Caco-2 (cell line): ENCODE measurements at places on chromosomes 12 and 14. TPM values are rescaled to one million over a fixed set of nuclear protein-coding genes. Genes with fewer than 3 reads are reported as not detected.
A peak's percentile ranks its signal among the peaks of the same experiment; 100 is the strongest.

DNA sequence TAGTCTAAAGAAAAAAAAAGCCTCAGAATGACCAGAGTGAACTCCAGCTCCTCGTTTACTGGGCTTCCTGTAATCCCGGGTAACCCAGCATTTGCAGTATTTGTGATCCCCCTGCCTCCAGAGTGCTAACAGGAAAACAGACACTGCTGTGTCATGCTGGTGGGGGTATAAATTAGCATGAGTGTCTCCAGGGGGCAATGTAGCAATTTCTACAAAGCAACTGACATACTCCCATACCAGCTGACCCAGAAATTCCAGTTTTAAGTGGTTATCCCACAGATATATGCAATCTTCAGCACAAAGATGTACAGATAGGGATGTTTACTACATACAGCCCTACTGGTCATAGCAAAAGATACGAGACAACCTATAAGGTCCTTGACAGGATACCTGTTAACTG is 18.8 kb downstream of the TTC7B start:
- H3K27me3 ChIP-seq, result no peaks in the 10 kb centered on the region
- no peak overlapping the region for H3K4me3 ChIP-seq
- no peaks in the 10 kb centered on the region for H3K36me3 ChIP-seq
- H3K4me1 ChIP-seq, result peaks cover 9% of the 10 kb centered on the region; the same call in 1 of the 2 replicates
- H3K27ac ChIP-seq, result no peak overlapping the region

DNA sequence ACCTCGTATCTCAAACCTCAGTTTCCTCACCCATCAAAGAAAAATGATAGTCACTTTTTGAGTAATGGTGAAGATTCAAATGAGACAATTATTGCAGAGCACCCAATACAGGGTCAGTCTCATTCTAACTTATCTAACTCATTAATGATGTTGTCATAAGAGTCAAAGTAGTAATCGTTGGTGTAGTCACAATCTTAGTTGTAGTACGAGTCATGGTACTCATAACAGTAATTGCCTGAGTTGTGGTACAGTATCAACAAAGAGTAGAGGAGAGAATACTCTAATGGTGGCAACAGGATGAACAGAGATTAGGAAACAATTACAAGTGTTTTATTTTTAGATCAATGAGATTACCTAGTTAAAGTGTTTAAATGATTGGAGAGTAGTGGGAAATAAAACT is 93.6 kb upstream of the TMTC2 start:
- H3K4me1 ChIP-seq, result no peaks in the 10 kb centered on the region
- H3K27me3 ChIP-seq, result no peaks in the 10 kb centered on the region
- H3K36me3 ChIP-seq, result no peaks in the 10 kb centered on the region
- H3K27ac ChIP-seq, result no peak overlapping the region
- no peak for DNase-seq

The MSI1 gene
- 21.7 and 24.8 TPM in 2 replicates for total RNA-seq

DNA sequence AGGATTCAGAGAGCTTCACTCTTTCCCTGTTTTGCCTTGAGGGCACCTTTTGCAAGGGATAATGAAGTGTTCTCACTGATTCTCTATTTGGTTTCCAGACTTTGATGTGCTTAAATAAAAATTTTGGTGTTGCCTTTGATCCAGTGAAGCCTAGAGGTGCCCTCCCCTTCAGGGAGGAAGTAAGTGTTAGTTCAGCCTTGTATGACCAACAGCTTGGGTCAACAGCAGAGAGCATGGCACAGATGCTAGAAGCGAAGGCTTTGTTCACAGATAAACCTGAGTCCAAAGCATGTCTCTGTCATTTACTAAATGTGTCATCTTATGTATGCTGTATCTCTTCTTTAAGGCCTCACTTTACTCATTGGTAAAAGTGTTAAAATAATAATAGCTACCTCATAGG is 52.8 kb upstream of the STXBP6 start:
- DNase-seq, result no peak
- no peaks in the 10 kb centered on the region for H3K27me3 ChIP-seq
- no peaks in the 10 kb centered on the region for H3K36me3 ChIP-seq
- no peak overlapping the region for H3K27ac ChIP-seq
- no peaks in the 10 kb centered on the region for H3K4me1 ChIP-seq
- no peak overlapping the region for H3K4me3 ChIP-seq

The C1S gene
- 5.3 and 6.1 TPM in 2 replicates for total RNA-seq

GRCh38 chr14:68104518-68104917 is 284.9 kb downstream of the RAD51B start:
- DNase-seq, result no peak
- no peak overlapping the region for H3K27ac ChIP-seq
- no peaks in the 10 kb centered on the region for H3K27me3 ChIP-seq
- no peaks in the 10 kb centered on the region for H3K36me3 ChIP-seq
- no peaks in the 10 kb centered on the region for H3K4me1 ChIP-seq
- no peak overlapping the region for H3K4me3 ChIP-seq

The TAS2R10 gene
- 0.29 and 0.30 TPM in 2 replicates for total RNA-seq

- H3K4me3 ChIP-seq, result no peak overlapping the region
- H3K4me1 ChIP-seq, result no peaks in the 10 kb centered on the region
- H3K36me3 ChIP-seq, result no peaks in the 10 kb centered on the region
- no peak for DNase-seq
- H3K27me3 ChIP-seq, result no peaks in the 10 kb centered on the region
These were observed 17.0 kb downstream of the NCOR2 start for GRCh38 chr12:124550123-124551089.

GRCh38 chr12:104643819-104644669 is 187.3 kb downstream of the CHST11 start:
- H3K4me3 ChIP-seq, result no peak overlapping the region
- H3K27me3 ChIP-seq, result no peaks in the 10 kb centered on the region
- H3K27ac ChIP-seq, result no peak overlapping the region
- DNase-seq, result no peak
- H3K4me1 ChIP-seq, result no peaks in the 10 kb centered on the region
- no peaks in the 10 kb centered on the region; the same call in 1 of the 2 replicates for H3K36me3 ChIP-seq

The MYH6 gene
- total RNA-seq, result not detected in 2 replicates

DNA sequence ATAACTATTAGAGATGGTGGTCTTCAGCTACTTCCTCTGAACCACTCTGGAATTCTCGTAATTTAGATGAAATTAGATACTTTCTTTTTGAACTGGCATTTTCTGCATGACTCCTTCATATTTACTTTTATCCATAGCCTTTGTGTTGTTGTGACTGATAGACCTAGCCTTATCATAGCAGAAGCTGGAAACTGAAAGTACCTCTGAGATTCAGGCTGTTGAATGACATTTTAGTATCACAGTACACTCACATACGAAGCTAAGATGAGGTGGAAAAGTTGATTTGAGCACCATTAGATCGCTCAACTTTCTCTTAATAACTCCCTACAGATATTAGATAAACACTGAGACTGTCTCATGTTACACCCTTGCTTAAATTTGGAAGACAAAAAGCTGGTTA is 525.1 kb upstream of the FBXO33 start:
- H3K36me3 ChIP-seq, result no peaks in the 10 kb centered on the region
- H3K27me3 ChIP-seq, result no peaks in the 10 kb centered on the region
- H3K4me1 ChIP-seq, result no peaks in the 10 kb centered on the region
- no peak for DNase-seq
- no peak overlapping the region for H3K27ac ChIP-seq

The STON2 gene
- 37.1 and 43.5 TPM in 2 replicates for total RNA-seq

The CLEC2B gene
- total RNA-seq, result not detected in 2 replicates

The TSPAN8 gene
- total RNA-seq, result 86.4 and 99.9 TPM in 2 replicates

GRCh38 chr12:12883369-12884001 is 7.9 kb upstream of the GPRC5A start:
- H3K27ac ChIP-seq, result peak overlapping the region; percentile 88
- H3K4me1 ChIP-seq, result peaks cover 61% of the 10 kb centered on the region
- DNase-seq, result peak; percentile 90
- H3K36me3 ChIP-seq, result no peaks in the 10 kb centered on the region

DNA sequence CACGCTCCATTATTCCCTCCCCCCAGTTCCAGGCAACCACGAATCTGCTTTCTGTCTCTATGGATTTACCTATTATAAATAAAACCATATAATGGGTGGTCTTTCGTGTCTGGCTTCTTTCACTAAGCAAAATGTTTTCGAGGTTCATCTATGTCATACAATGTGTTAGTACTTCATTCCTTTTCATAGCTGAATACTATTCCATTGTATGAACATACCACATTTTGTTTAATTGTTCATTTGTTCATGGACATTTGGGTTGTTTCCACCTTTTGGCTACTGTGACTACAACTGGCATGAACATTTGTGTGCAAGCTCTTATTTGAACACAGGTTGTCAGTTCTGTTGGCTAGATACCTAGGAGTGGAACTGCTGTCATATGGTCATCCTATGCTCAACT is 12.9 kb upstream of the PAPOLA start:
- H3K27me3 ChIP-seq, result no peaks in the 10 kb centered on the region
- DNase-seq, result no peak
- no peak overlapping the region for H3K4me3 ChIP-seq

- DNase-seq, result peak; percentile 44
- H3K27me3 ChIP-seq, result no peaks in the 10 kb centered on the region
- peak overlapping the region; percentile 51 for H3K27ac ChIP-seq
- H3K4me1 ChIP-seq, result peaks cover 38% of the 10 kb centered on the region
- H3K36me3 ChIP-seq, result no peaks in the 10 kb centered on the region
These were observed 320.6 kb downstream of the RAD51B start for GRCh38 chr14:68140076-68140741.

- no peak overlapping the region for H3K4me3 ChIP-seq
- peaks cover 1% of the 10 kb centered on the region; the same call in 1 of the 2 replicates for H3K36me3 ChIP-seq
- DNase-seq, result no peak
- no peaks in the 10 kb centered on the region for H3K27me3 ChIP-seq
- no peak overlapping the region for H3K27ac ChIP-seq
These were observed 13.9 kb upstream of the KRT86 start for GRCh38 chr12:52260361-52261207.

- no peaks in the 10 kb centered on the region for H3K27me3 ChIP-seq
- no peaks in the 10 kb centered on the region for H3K4me1 ChIP-seq
- no peak overlapping the region for H3K27ac ChIP-seq
- no peaks in the 10 kb centered on the region for H3K36me3 ChIP-seq
- H3K4me3 ChIP-seq, result no peak overlapping the region
- DNase-seq, result no peak
These were observed 57.6 kb upstream of the OTOGL start for GRCh38 chr12:80041692-80042091.

DNA sequence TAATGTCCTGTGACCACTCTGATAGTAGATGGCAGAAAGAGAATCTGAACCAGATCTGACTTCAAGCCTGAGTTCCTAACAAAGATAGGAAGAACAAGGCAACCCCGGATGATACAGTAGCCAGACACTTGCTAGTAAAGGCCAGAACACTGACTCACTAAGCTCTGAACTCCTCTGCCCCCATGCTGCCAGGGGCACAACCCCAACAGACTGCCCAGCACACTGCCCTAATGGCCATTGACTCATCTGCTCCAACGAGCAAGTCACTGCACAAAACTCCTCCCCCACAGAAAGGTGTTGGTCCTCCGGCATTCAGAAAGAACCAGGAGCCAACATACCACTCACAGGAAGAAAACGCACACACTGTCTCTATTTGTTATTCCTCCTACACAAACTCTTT is 179.6 kb upstream of the NUDT4 start:
- H3K4me3 ChIP-seq, result no peak overlapping the region
- peaks cover 38% of the 10 kb centered on the region for H3K4me1 ChIP-seq
- H3K27ac ChIP-seq, result peak overlapping the region; percentile 44
- no peaks in the 10 kb centered on the region for H3K27me3 ChIP-seq

- H3K27me3 ChIP-seq, result no peaks in the 10 kb centered on the region
- no peak within 1 kb of the TSS for H3K27ac ChIP-seq
- no peak within 1 kb of the TSS for H3K4me3 ChIP-seq
- no peaks in the 10 kb centered on the region for H3K36me3 ChIP-seq
- DNase-seq, result peak; percentile 67
These were observed at the start of gene MUCL1 for GRCh38 chr12:54853933-54854538. Gene MUCL1, plus strand, starts transcription at chr12:54854516. Its CDS starts 67 bp downstream, at chr12:54854583.

The EIF5 gene
- 350 and 392 TPM in 2 replicates for total RNA-seq

The GPR68 gene
- 0.14 TPM in 2 replicates for total RNA-seq

- H3K27ac ChIP-seq, result no peak overlapping the region
- no peak overlapping the region for H3K4me3 ChIP-seq
- no peaks in the 10 kb centered on the region for H3K27me3 ChIP-seq
- no peaks in the 10 kb centered on the region for H3K36me3 ChIP-seq
These were observed 81.5 kb downstream of the DPF3 start for GRCh38 chr14:72812292-72812851.

DNA sequence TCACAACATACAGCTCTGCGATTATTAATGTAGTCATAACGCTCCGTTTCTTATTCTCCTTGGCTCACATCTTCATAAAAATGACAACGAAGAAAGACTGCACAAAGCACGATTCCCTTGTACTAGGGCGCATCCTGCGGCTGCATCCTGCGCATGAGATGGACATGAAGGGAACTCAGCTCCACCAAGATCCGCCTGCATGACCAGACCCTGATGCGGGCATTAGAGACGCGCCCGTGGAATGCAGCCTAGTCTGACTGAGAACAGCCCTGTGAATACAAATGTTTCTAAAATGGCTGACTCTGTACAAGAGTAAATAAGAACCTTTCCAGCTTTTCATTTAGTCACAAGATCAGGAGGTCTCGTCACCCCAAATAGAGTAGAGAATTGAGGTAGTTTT is 422.2 kb downstream of the NOVA1 start:
- no peaks in the 10 kb centered on the region for H3K4me1 ChIP-seq
- no peak overlapping the region for H3K4me3 ChIP-seq
- H3K36me3 ChIP-seq, result no peaks in the 10 kb centered on the region
- H3K27ac ChIP-seq, result no peak overlapping the region
- no peaks in the 10 kb centered on the region for H3K27me3 ChIP-seq
- no peak for DNase-seq

The RND1 gene
- total RNA-seq, result 5.1 and 5.2 TPM in 2 replicates

DNA sequence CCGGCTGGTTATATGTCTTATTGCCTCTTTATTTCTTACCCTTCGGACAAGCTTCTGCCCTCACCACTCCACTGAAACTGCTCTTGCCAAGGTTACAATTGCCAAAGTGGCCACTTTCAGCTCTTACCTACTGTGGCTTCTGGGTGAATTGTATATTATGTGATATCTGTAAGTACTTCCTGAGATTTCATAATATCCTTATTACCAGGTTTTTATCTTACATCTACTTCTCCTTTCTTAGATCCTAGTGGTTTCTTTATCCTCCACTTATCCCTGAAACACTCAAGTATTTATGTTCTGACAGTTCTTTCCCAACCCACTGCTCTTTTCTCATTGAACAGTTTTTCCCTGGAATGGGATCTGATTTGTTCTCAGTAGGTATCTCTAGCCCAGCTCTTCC is 10.5 kb downstream of the CELA1 start:
- H3K4me1 ChIP-seq, result peaks cover under 1% of the 10 kb centered on the region
- DNase-seq, result no peak
- H3K36me3 ChIP-seq, result no peaks in the 10 kb centered on the region
- H3K27ac ChIP-seq, result no peak overlapping the region
- no peaks in the 10 kb centered on the region for H3K27me3 ChIP-seq

DNA sequence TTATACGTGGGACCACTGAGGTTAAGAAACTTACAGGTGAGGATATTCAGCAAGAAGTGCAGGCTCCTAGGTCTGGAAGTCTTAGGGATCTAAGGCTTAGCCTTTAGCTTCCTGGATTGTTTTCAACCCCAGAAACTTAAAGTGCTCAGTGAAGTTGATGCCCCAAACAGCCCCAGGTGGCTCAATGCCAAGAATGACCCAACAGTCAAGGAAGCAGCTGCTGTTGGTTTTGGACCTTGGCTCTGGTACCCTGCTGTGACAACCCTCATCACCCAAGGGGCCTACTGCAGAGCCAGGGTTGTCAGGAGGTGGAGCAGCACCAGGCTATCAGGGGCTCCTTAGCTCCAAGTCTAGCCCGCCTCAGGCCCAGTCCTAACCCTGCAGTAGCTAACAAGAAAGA is 36.8 kb downstream of the VDR start:
- no peak overlapping the region for H3K4me3 ChIP-seq
- no peaks in the 10 kb centered on the region for H3K36me3 ChIP-seq
- no peak for DNase-seq
- no peaks in the 10 kb centered on the region for H3K27me3 ChIP-seq

The HOTAIR gene
- 1.6 and 1.9 TPM in 2 replicates for total RNA-seq

The PUS7L gene
- total RNA-seq, result 29.1 and 36.0 TPM in 2 replicates

- no peak for DNase-seq
These were observed 8.7 kb downstream of the RHOJ start for GRCh38 chr14:63212776-63213500.
